ENCODE measurements at places on chromosomes 1 and 21.

- no peak for DNase-seq
Observed at GRCh38 chr1:1325288-1326074, 879 bp downstream of the CPTP start.

GRCh38 chr1:10225573-10225972 lies 15.2 kb downstream of the KIF1B start:
- DNase-seq = no peak

DNA sequence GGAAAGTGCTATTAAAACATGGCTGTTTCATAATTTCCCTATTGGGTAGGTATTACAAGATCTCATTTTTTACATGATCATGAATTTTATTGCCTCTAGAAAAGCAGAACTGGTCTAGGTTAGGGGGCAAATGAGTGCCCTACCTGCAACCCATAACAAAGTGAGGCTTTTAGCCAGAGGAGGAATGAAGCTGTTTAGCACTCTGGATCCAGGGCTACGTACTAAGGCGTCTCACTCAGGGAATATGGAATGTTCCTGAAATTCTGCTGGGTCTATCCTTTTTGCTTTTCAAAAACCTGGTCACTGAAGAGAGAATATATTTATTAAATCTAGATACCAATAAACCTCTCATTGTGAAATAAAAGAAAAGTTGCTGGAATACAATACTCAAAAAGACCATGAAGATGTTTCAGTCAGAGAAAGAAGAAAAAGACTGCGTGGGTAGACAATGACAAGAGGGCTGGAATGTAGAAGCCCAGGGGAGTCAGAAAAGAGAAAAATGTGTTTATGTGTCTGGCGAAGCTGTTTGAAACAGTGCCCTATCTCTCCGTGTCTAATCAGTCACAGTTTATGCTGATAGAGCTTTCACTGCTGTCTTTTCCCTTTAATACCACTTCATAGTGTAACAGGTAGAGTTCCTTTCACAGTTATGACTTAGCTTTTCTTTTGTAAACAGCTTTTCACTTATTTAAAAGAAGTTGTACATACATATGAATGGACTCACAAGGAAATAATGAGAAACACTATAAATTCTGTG lies 25.0 kb upstream of the SYDE2 start:
- DNase-seq = no peak

GRCh38 chr1:121471523-121471922 lies 286.7 kb downstream of the SRGAP2C start:
- no peak for DNase-seq

DNA sequence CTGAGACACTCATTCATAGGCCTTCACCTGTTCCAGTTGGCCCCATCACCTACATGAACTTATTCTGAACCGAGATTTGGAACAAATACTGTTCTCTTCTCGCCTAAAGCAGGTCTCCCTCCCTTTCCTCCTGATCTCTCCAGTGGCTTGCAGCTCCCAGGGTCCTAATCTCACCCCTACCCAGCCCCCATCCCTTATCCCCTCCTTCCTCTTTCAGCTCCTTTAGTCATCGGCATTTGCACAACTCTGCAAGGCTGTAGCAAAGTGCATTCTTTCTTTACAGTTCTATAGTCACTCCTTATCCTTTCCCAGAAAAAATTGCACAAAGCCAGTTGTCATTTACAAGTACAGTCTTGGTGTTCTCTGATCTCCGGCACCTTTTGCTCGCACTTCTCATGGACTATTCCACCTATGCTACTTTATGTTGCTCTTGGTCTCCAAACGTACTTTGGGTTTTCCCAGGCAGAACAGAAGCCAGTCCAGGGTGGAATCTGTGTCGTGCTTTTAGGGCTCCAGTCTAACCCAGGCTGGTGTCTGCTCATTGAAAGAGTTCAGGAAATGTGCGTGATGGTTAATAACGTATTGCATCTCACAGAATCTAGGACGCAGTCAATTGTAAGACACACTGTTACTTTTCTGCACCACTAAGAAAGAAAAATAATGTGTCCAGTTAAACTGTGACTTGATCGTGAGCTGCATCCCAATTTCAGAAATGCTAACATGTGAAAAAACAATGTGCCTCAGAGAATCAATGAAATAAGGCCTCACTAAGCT lies 965 bp downstream of the ABCA4 start:
- DNase-seq = no peak

DNA sequence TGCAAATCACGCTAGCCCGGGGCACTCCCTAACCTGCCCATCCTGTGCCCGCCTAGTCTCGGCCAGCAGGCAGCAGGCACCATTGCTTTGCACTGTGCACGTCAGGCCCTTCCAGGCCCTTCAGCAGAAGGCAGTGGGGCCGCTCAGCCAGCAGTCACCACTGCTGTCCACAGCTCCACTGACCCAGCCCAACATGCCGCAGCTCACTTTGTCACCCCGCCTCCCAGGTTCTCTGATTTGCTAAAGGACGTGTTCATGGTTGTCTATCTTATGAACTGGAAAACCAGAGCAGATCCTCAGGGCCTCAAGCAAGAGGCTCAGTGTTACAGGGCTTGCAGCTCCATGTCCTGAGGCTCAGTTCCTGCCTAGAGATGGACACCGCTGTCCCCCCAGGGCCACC lies 14.2 kb upstream of the SPOCD1 start:
- no peak for DNase-seq

- DNase-seq = no peak
Observed at GRCh38 chr1:170213596-170213995, 67.8 kb downstream of the NTMT2 start.

- peak; percentile 22 for DNase-seq
Observed at GRCh38 chr1:160006312-160006940, 25.4 kb downstream of the PIGM start.

- no peak for DNase-seq
Observed at GRCh38 chr1:203407296-203407695, 56.4 kb upstream of the FMOD start.

- no peak for DNase-seq
Observed at GRCh38 chr1:222546548-222547259, 1.2 kb downstream of the HHIPL2 start.

DNA sequence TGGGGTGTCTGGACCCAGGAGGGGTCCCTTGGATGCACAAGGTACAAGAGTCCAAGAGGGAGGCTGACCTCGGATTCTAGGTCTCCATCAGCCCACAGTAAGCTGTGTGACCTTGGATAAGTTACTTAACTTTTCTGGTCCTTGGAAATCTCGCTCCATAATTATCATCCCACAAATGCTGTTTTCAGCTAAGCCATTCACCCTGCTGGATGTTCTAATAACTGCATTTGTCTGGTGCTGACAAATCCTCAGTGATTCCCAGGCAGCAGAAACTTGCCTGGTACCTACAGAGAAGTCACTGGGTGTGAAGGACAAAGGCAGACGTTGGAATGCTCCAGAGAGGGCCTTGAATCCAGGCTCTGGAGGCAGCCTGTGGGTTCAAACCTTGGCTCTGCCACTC lies 89.7 kb downstream of the IGSF21 start:
- no peak for DNase-seq

- no peak for DNase-seq
Observed at GRCh38 chr1:197451381-197451780, 183.3 kb downstream of the CRB1 start.

- no peak for DNase-seq
Observed at GRCh38 chr1:231933711-231934626, 307.4 kb downstream of the DISC1 start.

- no peak for DNase-seq
Observed at GRCh38 chr1:9291914-9292360, 757 bp upstream of the SPSB1 start.

GRCh38 chr1:8339203-8339600 lies 21.3 kb downstream of the SLC45A1 start:
- no peak for DNase-seq

DNA sequence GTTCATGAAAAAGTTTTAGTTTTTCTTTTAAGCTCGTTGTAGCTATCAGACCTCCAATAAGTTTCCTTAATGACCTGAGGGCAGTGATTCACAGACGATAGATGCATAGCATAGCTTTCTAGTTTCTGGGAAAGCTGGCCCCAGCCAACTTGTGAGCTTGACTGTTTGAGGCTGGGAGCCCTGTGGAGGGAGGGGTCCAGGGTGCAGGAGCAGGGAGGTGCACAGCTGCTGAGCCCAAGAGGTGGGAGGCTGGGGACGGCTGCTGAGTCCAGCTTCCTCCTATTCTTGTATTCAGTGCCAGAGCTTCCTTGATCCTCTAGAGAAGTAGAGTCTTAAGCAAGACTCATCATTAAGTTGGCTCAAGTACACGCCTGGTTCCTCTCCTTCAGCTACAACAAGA lies 11.0 kb upstream of the AVPR1B start:
- DNase-seq = no peak

- no peak for DNase-seq
Observed at GRCh38 chr1:245260110-245260882, 105.5 kb downstream of the KIF26B start.

DNA sequence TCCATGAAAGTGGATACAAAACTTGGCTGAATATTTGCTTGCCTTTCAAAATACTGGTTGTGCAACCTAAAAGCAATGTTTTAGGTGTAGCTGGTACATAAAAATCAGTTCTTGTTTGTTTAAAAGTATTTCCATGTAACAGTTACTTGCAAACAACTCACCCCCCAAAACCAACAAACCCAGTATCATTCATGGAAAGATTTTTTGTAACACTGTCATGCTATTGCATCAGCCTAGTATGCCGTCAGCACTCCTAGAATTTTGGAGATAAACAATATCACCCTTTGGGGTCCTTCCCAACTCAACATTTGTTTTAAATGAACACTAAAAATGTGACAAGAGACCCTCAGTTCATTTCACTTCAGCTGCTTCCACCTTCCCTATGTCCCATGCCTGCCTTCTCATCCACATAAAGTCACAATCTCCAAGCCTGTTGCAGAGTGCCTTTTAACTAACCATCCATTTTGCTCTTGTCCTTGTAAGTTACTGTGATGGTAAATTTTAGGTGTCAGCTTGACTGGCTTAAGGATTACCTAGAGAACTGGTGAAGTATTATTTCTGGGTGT lies 425.3 kb downstream of the DUSP10 start:
- no peak for DNase-seq

- DNase-seq = peak; percentile 68
Observed at GRCh38 chr1:33349081-33349759, 28.3 kb upstream of the A3GALT2 start.

DNA sequence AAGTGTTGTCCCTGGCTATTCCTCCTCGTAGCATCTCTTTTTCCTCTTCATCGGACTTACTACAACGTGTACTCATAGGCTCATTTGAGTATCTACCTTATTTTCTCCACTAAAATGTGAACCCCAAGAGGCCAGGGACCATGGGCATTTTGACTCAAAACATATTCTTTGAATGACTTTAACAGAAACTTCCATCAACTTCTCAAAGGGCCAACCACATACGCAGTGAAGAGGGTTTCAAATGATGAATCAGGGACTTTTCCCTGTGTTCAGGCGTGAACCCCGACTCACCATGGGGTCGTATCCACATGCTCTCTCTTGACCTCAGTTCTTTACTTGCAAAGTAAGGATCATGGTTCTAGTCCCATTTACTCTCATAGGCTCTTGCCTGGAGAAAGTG lies 20.2 kb upstream of the GPR137B start:
- no peak for DNase-seq

- DNase-seq = no peak
Observed at GRCh38 chr1:13617108-13617507, 33.5 kb downstream of the PDPN start.

DNA sequence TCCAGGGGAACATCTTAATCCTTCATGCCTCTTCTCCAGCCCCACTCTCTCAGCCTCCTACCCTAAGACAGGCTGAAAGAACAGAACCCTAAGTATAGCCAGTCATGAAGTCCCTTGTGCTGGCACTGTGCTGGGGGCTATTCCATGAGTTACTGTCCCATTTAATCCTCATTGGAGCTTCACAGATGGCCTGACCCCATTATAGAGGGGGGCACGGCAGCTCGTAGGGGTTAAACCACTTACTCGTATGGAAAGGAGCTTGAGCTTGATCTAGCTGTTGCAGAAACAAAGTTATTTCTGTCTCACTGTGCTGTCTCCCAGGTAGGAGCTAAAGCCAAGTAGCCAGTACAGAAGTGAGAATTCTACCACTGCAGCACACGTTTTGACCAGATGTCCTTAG lies 203.2 kb upstream of the COA6 start:
- DNase-seq = no peak

- DNase-seq = no peak
Observed at GRCh38 chr1:116119876-116120275, 8.7 kb downstream of the MAB21L3 start.

DNA sequence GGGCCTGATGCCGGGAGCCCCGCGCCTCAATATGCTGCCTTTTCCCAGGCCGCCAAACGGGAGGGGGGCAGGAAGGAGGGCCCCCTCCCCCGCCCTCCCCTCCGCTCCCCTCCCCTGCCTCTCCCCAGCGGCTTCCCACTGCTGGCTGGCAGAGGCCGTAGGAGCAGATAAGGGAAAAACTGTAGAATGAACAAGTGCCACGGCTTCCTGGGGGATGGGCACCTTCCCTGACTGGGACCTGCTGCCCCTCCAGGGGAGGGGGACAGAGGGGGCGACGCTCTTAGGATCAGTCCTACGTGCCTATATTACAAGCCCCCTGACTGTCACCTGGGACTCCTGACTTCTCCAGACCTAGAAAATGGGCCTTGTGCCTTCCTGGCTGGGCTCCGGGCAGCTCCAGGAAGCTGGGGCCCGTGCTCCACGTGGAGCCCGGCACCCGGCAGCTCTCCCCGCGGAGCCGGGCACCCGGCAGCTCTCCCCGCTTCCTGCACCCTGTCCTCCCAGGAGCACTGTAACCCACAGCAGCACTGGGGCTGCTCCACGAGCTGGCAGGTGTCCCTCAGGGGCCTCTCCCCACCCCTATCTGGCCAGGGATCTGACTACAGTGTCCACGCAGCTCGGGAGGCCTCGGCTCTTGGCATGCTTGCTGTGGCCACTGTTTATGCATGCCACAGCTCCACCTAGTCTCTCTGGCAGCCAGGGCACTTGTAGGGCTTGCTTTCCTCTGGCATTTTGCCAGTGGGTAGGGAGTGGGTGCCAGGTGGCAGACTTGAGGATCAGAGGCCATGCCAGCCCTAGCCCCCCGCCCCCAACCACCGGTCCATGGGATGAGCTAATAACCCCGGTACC lies 674 bp upstream of the HES5 start:
- DNase-seq = no peak

DNA sequence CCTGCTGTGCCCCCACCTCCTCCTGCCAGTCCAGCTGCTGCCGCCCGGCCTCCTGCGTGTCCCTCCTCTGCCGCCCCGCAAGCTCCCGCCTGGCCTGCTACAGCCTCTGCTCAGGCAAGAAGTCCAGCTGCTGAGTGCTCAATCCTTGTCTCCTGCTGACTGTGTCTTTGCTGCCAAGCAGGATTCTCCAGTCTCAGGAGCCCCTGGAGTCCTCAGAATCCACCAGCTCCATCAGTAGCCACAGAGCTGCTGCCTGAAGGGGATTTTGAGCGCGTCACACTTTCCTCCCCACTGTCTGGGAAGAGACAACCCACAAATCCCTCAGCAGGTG lies 973 bp downstream of the KRTAP10-11 start:
- no peak for DNase-seq

- no peak for DNase-seq
Observed at GRCh38 chr1:116460783-116461376, 87.8 kb downstream of the ATP1A1 start.

- DNase-seq = no peak
Observed at GRCh38 chr1:226617109-226617508, 68.5 kb downstream of the STUM start.

- peak; percentile 8 for DNase-seq
Observed at GRCh38 chr1:157992031-157992832, 1.2 kb upstream of the KIRREL1 start.

Data from occipital lobe (tissue), 3 donors.